Activated T-helper 1 cell treated with anti-CD3 and anti-CD28 coated beads, Interleukin-2, amount 50 U/mL, for 16 hours (primary cell): ENCODE measurements at places on chromosomes 7 and 10.

- no peak for DNase-seq
Measured at GRCh38 chr10:34184939-34185386, 630.1 kb downstream of the PARD3 start.

DNA sequence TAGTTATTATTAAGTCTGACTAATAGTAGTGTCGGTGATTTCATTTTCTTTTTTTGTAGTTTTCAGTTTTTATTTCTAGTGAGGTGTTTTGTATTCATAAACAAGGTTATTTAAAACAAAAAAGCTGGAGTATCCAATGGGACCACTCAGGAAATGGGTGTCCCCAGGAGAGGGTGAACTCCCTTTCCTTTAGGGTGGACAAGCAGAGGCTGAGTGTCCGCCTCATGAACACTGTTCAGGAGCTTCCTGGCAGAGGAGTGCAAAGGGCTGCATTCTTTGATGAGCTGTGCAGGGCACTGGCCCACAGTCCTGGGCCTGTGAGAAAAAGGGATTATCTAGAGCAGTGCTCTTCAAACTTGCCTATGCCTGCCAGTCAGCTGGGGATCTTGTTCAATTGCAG lies 56.0 kb downstream of the ADAMTS14 start:
- no peak for DNase-seq

- DNase-seq = no peak
Measured at GRCh38 chr10:33067481-33067880, 109.5 kb upstream of the ITGB1 start.

- DNase-seq = no peak
Measured at GRCh38 chr10:20017961-20018360, 201.7 kb downstream of the PLXDC2 start.

- no peak for DNase-seq
Measured at GRCh38 chr7:94178230-94178629, 174.1 kb upstream of the BET1 start.

DNA sequence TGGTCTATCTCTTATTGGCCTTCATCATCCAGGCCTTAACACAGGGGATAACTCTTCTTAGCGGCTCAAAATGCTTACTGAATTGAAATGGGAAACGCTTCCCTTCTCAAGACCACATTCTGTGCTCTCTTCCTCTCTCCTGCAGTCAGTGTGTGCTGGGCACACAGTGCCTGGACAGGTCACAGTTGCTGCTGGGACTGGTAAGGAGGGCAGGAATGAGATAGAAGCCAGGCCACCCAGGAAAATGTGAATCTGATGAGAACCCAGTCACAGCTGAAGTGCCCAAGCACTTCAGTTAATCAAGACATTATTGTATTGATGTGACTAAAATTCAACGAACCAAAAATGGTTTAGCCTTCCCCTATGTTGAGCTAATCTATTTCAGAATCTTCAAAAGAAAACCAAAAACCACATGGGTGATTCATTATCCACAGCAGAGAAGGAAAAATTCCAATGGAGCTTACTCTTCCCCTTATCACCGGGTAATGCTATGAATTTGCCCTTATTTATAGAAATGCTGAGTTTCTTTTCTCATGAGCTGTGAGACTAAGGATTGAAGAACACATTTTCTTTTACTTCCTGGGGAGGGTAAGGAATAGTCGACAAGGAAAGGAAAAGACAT lies 41.2 kb upstream of the PLPP4 start:
- no peak for DNase-seq

GRCh38 chr10:14116021-14116420 lies 214.7 kb downstream of the FRMD4A start:
- no peak for DNase-seq

DNA sequence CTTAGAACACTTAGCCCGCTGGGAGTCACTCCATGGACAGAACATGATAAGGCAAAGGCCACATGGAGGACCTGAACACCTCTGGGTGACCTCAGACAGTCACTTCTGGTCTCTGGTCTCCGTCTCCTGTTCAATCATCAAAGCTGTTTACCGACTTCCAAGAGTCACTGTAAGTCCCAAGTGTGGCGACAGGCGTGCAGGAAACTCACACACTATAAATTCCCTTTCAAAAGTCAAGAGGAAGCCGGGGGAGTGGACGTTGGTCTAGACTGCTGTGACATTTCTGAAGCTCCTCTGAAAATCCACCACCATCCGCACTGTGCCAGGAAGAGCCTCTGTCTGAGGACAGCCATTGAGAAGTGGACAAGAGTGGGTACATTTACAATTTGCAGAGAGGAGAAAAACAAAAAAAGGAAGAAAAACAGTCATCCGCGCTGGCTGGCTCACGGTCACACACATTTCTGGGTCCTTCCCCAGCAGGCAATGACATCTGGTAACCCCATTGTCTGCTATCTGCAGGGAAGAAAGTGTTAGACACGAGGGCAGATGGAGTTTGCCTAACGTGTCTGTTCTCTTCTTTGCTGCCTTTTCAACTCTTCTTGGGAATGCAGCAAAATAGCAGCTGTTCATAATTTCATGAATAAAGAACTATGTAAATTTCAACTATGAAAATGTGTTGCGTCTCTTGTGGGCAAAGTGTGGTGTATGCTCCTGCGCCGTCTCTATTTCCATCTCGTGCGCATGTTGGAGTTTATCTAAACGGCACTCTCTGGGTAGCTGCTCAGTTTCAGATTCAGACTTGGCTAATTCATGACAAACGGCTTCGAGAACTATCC lies 32.9 kb upstream of the CUX1 start:
- DNase-seq = no peak

GRCh38 chr10:88493691-88494483 lies 89.2 kb downstream of the RNLS start:
- DNase-seq = no peak

DNA sequence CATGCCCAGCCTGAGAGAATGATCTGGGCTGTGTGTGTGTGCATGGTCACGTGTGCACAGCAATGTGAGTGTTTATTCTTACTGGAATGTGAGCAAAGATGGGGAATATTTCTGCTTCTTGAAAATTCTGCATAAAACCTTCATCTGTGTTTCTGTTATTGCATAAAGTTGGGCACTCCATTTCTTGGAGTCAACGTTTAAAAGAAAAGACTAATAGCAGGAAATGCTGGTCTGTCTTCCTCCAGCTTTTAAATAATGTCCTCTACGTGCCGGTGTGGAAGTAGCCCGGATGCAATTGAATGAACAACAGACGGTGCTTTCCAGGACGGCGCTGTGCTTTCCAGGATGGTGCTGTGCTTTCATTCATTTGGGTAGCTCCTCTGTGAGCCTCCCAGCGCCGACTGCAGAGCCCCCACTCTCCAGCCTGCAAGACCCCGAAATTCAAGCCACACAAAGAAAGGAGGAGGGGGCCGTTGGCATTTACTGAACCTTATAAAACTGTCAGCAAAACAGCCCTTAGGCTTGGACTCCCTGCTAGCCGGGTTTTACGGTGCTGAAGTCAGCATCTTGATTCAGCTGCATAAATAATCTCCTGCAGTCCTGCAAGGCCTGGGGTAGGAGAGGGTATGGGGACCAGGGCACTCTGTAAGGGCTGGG lies 158.2 kb upstream of the PRKCQ start:
- DNase-seq = no peak

DNA sequence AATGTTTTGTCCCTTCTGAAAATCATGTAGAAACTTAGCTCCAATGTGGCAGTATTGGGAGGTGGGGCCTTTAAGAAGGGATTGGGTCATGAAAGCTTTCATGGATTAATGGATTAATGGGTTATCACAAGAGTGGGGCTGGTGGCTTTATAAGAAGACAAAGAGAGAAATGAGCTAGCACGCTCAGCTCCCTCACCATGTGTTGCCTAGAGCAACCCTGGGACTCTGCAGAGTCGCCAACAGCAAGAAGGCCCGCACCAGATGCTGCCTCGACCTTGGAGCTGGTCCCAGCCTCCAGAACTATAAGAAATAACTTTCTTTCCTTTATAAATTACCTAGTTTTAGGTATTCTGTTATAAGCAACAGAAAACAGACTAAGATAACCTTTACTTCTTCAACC lies 74.9 kb upstream of the HECW1 start:
- DNase-seq = no peak

DNA sequence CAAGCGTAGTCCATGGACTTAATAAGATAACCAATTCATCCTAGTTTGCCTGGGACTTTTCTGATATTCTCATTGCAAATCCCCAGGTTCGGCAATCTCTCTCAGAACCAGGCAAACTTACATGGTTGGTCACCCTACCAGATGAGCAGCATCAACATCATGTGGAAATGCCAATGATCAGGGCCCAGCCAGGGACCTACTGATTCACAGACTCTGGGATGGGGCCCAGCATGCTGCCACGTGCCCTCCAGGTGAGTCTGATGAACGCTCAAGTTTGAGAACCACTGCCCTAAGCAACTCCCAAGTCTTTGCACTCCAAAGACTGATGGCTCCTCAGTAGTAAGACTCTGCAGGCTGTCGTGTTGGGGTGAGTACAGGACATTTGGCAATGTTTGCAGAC lies 2.7 kb downstream of the LAMB4 start:
- no peak for DNase-seq

- no peak for DNase-seq
Measured at GRCh38 chr7:131747658-131748232, 191.3 kb upstream of the PODXL start.

DNA sequence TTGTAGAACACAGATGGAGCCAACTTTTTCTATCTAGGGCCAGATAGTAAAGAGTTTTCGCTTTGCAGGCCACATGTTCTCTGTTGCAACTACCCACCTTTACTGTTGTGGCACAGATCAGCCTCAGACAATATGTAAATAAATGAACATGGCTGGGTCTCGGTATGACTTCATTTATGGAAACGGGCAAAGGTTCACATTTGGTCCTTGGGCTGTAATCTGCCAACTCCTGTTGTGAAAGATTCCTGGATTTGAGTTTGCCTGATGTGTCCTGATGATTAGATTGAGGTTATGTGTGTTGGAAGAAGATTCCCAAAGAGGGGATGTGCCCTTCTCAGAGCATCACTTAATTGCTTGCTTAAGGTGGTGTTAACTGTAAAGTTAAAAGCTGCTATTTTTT lies 38.2 kb downstream of the RBM20 start:
- no peak for DNase-seq

DNA sequence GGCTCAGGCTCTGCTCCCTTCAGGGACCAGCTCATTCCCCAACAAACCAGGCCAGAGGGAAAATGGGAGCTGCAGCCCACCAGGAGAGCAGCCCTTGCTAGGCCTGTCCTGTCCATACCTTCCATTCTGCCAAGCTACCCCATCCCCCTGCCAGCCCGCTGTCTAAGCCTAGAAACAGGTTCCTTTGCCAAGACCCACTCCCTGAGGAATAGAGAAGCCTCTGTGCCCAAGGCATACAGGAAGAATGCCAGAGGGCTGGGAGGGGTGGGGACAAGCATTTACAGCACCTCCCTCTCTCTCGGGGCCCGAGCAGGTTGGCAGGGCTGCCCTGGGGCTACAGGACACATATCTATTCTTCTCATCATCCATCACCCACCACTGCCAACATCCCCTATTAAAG lies 178.3 kb downstream of the GRID1 start:
- DNase-seq = no peak

DNA sequence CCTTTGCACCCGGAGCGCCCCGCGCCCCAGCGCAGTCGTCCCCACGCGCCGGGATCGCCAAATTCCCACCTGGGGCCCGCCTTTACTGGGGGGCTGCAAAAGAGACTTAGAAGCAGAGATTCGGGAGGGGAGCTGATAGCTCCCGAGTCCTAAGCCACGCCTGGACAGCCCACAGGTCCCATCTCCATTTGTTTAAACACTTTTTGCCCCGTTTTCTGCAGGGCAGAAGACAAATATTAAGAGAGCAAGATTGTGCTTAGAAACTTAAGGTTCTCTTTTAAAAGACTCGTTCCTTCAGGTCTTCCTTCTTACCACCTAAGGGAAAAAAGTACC lies 299.1 kb upstream of the NFE2L3 start:
- no peak for DNase-seq

- DNase-seq = no peak
Measured at GRCh38 chr10:130927157-130927556, 384.4 kb downstream of the TCERG1L start.

- DNase-seq = no peak
Measured at GRCh38 chr10:71579668-71580067, 139.9 kb downstream of the C10orf105 start.

DNA sequence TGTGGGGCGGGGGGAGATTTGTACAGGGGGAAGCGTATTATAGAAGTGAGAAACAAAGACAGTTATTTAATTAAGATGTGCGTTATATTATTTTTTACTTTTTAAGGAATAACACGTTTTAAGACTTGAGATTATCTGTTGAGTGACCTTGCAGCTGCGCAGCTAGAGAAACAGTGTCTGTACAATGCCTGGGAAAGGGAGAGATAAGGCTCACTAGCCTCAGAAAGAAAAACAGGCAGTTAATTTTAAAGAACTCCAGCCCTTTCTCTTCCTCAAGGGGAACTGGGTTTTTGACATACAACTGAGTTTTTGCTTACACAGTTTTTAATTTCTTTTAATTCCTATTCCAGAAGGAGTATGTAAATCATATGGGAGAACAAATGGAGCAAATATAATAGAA lies 50.7 kb downstream of the LMBR1 start:
- no peak for DNase-seq

- DNase-seq = peak; percentile 64
Measured at GRCh38 chr10:70477661-70478162, 855 bp upstream of the PALD1 start.

DNA sequence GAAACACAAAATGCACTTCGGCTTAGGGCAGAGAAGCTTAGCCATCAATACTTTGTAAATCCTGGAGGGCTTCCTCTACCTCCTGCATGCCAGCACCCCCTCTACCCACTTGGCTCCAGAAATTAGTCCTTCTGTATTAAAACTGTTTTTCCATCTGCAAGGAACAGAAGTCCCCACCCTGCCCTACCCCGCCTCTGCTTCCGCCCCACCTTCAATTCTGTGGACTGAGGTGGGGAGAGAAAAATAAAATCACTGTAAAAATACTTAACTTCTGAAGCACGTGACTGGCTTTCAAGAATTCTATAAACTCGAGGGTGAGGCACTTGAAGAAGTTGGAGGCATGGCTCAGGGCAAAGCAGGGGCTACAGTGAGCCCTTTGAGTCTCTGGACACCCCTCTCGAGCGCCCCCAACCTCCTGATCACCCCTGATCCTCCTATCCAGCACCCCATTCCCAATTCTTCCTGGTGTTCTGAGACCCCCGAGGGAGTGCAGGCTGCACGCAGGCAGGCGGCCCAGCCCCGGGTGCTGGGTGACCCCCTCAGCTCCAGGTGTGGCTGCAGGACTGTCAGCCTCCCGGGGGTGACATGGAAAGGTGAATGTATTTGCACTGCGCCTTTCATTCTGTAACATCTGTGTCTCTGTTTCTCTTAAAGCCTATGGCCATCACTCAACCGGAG lies 7.3 kb upstream of the KIAA1217 start:
- DNase-seq = no peak

GRCh38 chr10:99292159-99292558 lies 37.0 kb upstream of the CNNM1 start:
- no peak for DNase-seq

GRCh38 chr7:103541026-103541425 lies 95.0 kb upstream of the SLC26A5 start:
- no peak for DNase-seq

DNA sequence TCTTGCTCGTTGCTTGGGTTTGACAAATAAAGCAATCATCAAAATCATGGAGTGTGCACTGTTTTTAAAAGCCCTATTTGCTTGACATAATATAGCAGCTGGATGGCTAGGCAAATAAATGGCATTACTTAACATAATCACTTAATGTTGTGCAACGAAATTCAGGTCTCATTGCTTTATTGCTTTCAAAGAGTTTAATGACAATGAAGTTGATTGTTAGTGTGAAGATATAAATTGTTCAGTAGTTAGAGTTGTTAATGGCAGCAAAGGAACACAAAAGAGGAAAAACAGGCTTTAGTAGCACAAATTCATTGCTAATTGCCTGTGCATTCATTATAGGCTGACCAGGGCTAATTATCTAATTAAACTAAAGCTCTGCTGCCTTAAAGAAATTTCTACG lies 7.6 kb upstream of the ADO start:
- no peak for DNase-seq
